ENCODE measurements at places on chromosomes 2 and 18. TPM values are rescaled to one million over a fixed set of nuclear protein-coding genes. Genes with fewer than 3 reads are reported as not detected.

DNA sequence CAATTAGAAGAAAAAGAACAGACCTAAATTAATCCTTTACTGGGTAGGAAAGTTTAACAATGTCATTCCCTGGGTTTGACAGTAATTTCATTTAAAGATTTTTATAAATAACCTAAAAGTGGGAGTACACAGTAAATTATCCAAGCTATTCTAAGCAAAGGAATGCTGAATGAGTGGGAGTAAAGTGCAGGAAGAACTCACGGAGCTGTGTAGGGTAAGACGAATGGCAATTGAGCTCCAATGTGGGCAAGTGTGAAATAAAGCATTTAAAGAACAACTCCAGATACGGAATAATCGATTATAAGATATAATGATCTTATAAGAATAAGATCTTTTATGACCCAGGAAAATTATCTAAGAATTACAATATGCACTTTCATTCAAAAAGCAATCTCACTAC is 93.2 kb downstream of the LRRTM4 start:
- DNase-seq: no peak
- H3K27ac ChIP-seq: no peak overlapping the region
- no peaks in the 10 kb centered on the region for H3K4me1 ChIP-seq
- H3K36me3 ChIP-seq: no peaks in the 10 kb centered on the region
- no peaks in the 10 kb centered on the region for H3K27me3 ChIP-seq

DNA sequence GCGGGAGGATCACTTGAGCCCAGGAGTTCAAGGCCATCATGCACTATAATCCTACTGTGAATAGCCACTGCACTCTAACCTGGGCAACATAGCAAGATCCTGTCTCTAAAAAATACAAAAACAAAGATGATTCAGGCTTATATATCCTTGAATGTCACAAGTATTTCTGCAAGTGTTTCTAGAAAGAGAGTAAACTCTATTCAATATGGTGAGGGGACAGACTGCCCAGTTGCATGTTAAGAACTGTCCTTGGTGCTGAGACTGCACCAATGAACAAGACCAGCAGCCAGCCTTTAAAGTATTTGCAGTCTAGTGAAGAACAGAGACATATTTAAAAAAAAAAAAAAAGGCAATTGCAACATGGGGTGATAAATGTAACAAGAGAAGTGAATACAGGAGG is 16.4 kb downstream of the MAP3K19 start:
- H3K4me1 ChIP-seq: no peaks in the 10 kb centered on the region
- no peaks in the 10 kb centered on the region for H3K27me3 ChIP-seq
- no peaks in the 10 kb centered on the region for H3K36me3 ChIP-seq
- DNase-seq: peak; percentile 14

DNA sequence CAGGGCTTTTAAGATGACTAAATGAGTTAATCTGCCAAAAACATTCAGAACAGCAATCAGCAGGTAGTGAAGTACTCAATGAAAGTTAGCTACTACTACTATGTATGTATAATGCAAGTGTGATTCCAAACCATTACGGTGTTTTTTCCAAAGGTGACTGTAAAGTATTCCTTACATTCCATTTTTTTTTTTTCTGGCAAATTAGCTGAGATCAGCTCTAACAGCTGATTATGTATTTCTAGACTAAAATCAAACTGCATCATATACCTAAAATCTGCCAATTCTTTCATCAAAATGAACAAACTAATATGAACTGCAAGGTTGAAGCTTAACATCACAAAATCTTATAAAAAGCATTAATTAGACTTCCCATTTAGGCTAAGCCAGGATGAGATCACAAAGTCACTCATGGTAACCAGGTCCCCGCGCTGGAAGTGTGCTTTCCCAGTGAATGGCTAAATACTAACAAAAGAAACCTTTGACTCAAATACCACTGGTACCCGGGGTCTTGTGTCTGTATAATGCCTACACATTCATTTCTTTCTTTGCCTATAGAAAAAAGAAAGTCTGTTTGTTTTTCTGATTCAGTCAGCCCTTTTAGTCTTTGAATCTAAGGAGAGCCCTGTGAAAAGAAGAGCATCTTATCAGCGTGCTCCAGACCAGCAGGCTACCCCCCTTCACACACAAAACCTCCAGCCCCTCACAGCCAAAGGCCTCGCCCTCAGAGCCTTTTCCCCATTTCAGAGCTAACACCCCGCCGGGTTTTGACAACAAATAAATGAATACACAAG is 88.3 kb downstream of the RBMS1 start:
- peaks cover 71% of the 10 kb centered on the region for H3K4me1 ChIP-seq
- no peak for DNase-seq
- H3K4me3 ChIP-seq: peak overlapping the region; percentile 81
- H3K27ac ChIP-seq: peak overlapping the region; percentile 88

DNA sequence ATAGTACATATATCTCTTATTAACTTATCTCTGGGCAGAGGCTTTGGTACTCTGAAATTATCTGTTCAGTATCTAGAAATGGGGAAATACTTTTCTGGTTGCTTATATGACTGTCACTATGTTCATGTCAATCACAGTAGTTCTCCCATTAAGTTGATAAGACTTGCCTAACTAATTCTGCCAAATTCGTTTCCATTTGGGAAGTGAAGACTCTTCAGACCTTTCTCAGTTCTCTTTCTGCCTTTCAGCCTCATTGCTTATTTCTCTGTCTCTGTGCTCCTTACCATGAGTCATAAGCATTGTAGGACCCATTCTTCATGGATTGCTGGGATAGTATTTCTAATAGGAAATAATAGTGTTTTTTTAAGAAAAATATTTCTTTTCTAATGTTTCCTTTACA is 113.5 kb downstream of the PHLPP1 start:
- no peak overlapping the region for H3K4me3 ChIP-seq
- no peak overlapping the region for H3K27ac ChIP-seq
- H3K36me3 ChIP-seq: peaks cover 4% of the 10 kb centered on the region
- no peaks in the 10 kb centered on the region for H3K27me3 ChIP-seq

- H3K27me3 ChIP-seq: no peaks in the 10 kb centered on the region
- H3K4me1 ChIP-seq: peaks cover 19% of the 10 kb centered on the region
- no peak overlapping the region for H3K4me3 ChIP-seq
- DNase-seq: no peak
Observed at GRCh38 chr2:130186391-130186790, 4.3 kb downstream of the MZT2B start.

- no peaks in the 10 kb centered on the region for H3K4me1 ChIP-seq
- no peak for DNase-seq
- H3K4me3 ChIP-seq: no peak overlapping the region
- no peaks in the 10 kb centered on the region for H3K27me3 ChIP-seq
- H3K27ac ChIP-seq: no peak overlapping the region
Observed at GRCh38 chr2:241202681-241203080, 14.2 kb downstream of the ANO7 start.

- H3K4me3 ChIP-seq: no peak overlapping the region
- no peak overlapping the region for H3K27ac ChIP-seq
- H3K36me3 ChIP-seq: no peaks in the 10 kb centered on the region
- H3K27me3 ChIP-seq: peaks cover 65% of the 10 kb centered on the region
- DNase-seq: no peak
Observed at GRCh38 chr2:45013229-45014015, 4.2 kb upstream of the SIX2 start.

- H3K36me3 ChIP-seq: peaks cover 43% of the 10 kb centered on the region
- no peak overlapping the region for H3K27ac ChIP-seq
- peaks cover 33% of the 10 kb centered on the region for H3K27me3 ChIP-seq
- no peak overlapping the region for H3K4me3 ChIP-seq
- DNase-seq: no peak
Observed at GRCh38 chr2:173357346-173357745, 2.7 kb downstream of the CDCA7 start.

DNA sequence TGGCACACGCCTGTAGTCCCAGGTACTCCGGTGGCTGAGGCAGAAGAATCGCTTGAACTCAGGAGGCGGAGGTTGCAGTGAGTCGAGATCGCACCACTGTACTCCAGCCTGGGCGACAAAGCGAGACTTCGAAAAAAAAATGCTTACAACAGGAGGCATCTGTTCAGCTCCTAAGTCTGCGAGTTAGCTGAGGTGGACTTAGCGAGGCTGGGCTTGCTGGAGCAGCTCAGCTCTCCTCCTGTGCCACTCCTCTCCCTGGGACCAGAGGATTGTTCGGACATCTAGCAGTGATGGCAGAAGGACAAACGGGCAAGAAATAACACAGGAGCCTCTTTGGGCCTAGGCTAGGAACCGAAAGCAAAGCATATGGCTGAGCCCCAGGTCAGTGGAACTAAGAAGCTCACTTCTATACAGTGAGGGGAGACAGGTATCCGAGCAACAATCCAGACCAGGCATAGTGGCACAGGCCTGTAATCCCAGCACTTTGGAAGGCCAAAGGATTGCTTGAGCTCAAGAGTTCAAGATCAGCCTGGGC is 260.1 kb downstream of the GLI2 start:
- no peak overlapping the region for H3K4me3 ChIP-seq
- no peak for DNase-seq
- H3K27me3 ChIP-seq: peaks cover 3% of the 10 kb centered on the region
- no peaks in the 10 kb centered on the region for H3K36me3 ChIP-seq
- H3K27ac ChIP-seq: no peak overlapping the region
- H3K4me1 ChIP-seq: no peaks in the 10 kb centered on the region

- H3K27me3 ChIP-seq: no peaks in the 10 kb centered on the region
- peaks cover 88% of the 10 kb centered on the region for H3K4me1 ChIP-seq
- H3K4me3 ChIP-seq: no peak overlapping the region
- no peak overlapping the region for H3K27ac ChIP-seq
- no peak for DNase-seq
Observed at GRCh38 chr2:159898441-159898840, 100.4 kb upstream of the CD302 start.

DNA sequence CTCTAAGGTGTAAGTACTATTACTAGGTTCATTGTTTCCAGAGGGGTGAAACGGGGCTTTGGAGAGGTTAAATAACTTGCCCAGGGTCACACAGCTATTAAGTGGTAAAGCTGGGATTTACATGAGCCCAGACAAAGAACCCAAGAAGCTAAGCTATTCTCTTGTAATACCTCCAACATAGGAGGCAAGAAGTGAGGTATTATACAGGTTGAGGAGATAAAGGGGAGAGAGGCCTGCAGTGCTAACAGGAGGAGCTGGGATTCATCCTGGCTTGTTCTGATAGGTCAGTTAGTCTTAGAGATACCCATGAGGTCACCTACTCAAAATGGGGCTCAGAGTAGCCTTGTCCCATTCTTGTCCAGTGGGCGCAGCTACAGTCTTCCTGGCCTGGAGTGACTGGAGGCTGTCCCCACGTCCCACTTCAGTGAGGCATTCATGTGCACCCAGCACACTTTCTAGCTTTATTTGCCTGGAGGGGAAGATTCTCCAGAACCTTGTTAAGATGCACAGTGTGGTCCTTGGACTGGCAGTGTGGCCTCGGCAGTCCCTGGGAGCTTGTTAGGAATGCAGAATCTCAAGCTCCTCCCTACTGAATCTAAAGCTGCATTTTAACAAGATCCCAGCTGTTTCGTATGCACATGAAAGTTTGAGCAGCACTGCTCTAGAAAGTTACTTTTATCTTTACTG is 63.5 kb downstream of the MEIS1 start:
- no peak for DNase-seq
- H3K4me1 ChIP-seq: no peaks in the 10 kb centered on the region
- no peaks in the 10 kb centered on the region for H3K36me3 ChIP-seq
- no peak overlapping the region for H3K27ac ChIP-seq
- no peak overlapping the region for H3K4me3 ChIP-seq
- peaks cover 1% of the 10 kb centered on the region for H3K27me3 ChIP-seq

- DNase-seq: no peak
- H3K4me1 ChIP-seq: no peaks in the 10 kb centered on the region
- H3K36me3 ChIP-seq: no peaks in the 10 kb centered on the region
- H3K27ac ChIP-seq: no peak overlapping the region
Observed at GRCh38 chr2:238551091-238551490, 124.4 kb downstream of the ASB1 start.

- peaks cover 63% of the 10 kb centered on the region for H3K4me1 ChIP-seq
- no peak for DNase-seq
- no peak overlapping the region for H3K4me3 ChIP-seq
- peak overlapping the region; percentile 72 for H3K27ac ChIP-seq
- peaks cover 67% of the 10 kb centered on the region for H3K36me3 ChIP-seq
Observed at GRCh38 chr2:38742797-38743559, 8.2 kb downstream of the SRSF7 start.

GRCh38 chr2:151657667-151658076 is 76.6 kb downstream of the NEB start:
- DNase-seq: no peak
- no peak overlapping the region for H3K4me3 ChIP-seq
- peaks cover 1% of the 10 kb centered on the region for H3K36me3 ChIP-seq
- H3K27ac ChIP-seq: no peak overlapping the region
- H3K4me1 ChIP-seq: no peaks in the 10 kb centered on the region
- no peaks in the 10 kb centered on the region for H3K27me3 ChIP-seq

DNA sequence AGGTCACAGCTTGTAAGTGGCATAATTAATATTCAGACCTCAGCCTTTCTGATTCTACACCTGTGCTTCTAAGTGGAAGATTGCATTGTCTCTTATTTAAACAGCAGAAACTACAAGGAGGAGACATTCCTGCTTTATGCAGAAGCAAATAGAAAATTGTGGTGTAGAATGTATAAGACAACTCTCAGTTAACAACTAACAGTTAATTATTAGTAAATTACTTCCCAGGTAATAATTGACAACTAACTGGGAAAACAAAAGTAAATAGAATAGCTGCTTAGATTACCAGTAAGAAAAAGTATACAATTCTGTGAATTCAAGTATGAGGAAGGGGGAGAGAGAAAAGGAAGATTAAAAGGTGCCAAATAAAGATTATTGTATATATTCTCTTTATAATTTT is 1210.5 kb upstream of the GYPC start:
- H3K4me3 ChIP-seq: no peak overlapping the region
- H3K36me3 ChIP-seq: no peaks in the 10 kb centered on the region
- no peaks in the 10 kb centered on the region for H3K4me1 ChIP-seq
- H3K27ac ChIP-seq: no peak overlapping the region

GRCh38 chr2:137776697-137777096 is 187.6 kb upstream of the HNMT start:
- H3K4me3 ChIP-seq: no peak overlapping the region
- H3K27ac ChIP-seq: no peak overlapping the region
- no peaks in the 10 kb centered on the region for H3K36me3 ChIP-seq
- no peak for DNase-seq

DNA sequence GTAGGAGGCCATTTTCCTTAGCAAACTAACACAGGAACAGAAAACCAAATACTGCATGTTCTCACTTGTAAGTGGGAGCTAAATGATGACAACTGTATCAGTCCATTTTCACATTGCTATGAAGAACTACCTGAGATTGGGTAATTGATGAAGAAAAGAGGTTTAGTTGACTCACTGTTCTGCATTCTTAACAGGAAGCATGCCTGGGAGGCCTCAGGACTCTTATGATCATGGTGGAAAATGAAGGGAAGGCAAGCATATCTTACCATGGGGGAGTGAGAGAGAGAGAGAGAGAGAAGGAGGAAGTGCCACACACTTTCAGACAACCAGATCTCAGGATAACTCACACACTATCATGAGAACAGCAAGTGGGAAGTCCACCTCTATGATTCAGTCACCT is 105.3 kb downstream of the PARD3B start:
- no peaks in the 10 kb centered on the region for H3K36me3 ChIP-seq
- H3K27me3 ChIP-seq: no peaks in the 10 kb centered on the region
- H3K4me3 ChIP-seq: no peak overlapping the region
- DNase-seq: no peak
- H3K4me1 ChIP-seq: no peaks in the 10 kb centered on the region
- H3K27ac ChIP-seq: no peak overlapping the region

The CAPN10 gene
- 24.9 TPM for total RNA-seq

The CPLX4 gene
- not detected for total RNA-seq

The CD302 gene
- 0.35 TPM for total RNA-seq

The IL1RL1 gene
- 0.43 TPM for total RNA-seq

The SERPINB11 gene
- not detected for total RNA-seq

The IL37 gene
- total RNA-seq: not detected

The SERPINB10 gene
- total RNA-seq: not detected

The TRIM43 gene
- total RNA-seq: not detected

The NOL4 gene
- total RNA-seq: not detected
